ENCODE measurements at places on chromosomes 13 and 19.

DNA sequence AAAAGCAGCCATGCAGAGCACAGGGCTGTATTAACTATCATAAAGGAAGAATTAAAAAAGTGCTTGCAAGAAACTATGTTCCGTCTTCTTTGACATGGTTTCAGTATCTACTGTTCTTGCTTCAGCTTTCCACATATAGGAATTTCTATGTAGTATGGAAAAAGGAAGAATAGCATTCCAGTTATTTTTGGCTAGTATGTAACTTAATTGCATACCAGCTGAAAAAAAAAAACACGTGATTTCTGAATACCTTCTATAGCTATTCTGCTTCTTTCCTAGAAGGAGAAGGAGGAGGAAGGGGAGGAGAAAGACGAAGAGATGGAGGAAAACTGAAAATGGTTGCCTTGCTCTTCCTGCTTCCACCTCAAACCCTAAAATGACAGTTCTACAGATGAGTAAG lies 619.0 kb downstream of the KCTD12 start:
- no peak for DNase-seq

GRCh38 chr13:42043676-42044075 lies 4.8 kb upstream of the DGKH start:
- DNase-seq = no peak

DNA sequence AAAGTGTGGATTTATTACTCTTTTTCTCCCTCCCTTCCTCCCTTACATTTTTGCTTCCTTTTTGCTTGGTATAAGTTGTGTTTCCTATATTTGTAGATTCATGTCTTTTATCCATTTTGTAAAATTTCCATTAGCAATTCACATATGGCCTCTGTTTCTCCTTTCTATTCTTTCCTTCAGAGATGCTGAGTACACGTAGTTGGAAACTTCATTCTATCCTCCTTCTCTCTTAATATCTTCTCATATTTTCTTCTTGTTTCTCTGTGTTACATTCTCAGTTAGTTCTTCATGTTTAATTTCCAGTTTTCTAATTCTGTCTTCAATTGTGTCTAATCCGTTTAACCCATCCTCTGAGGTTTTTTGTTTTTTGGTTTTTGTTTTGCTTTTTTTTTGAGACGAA lies 188.9 kb downstream of the ZIC5 start:
- no peak for DNase-seq

GRCh38 chr13:79432992-79433391 lies 26.9 kb upstream of the RBM26 start:
- DNase-seq = no peak

DNA sequence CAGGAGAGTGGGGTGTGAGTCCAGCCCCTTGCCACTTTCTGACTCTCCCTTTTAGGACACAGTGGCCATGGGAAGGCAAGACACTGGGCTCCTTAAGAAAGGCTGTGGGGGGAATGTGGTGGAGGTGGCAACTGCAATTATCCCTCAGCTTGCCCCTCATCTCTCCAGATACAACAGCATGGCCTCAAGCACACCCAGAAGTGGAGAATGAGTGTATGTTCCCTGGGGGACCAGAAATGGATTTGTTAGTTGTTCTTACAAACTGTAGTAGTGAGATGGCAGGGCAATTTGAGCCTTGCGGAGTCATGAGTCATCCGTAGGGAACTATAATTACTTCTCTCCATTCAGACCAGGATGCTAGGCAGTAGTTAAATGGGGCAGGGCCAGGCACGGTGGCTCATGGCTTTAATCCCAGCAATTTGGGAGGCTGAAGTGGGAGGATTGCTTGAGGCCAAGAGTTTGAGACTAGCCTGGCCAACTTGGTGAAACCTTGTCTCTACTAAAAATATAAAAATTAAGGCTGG lies 25.6 kb upstream of the CXCL17 start:
- DNase-seq = no peak

DNA sequence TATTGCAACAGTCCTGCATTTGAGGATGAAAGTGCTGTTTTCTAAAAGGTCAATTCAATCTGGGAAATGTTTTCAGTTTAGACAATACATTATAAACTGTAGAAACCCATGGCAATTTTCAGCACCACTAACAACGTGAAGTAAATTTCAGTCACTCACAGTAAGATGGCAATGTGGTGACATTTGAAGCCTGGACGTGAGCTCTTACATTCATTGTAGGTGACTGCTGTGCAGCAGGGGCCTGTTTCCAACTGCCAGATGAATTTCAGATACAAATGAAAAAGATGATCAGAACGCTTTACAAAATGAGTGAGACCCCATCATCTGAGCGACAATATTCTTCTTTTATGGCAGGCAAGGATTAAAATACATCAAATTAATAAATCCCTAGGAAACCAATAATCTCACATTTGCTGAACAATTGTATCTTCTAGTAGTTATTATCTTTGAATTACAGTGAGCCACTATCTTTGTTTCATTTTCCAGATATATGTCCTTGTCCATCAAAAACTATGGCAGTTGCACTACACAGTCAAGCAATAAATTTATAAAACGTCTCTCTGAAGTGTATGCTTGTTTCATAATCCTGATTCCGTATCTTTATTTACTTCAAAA lies 1816.8 kb downstream of the OLFM4 start:
- no peak for DNase-seq

- no peak for DNase-seq
Observed at GRCh38 chr13:59846845-59847620, 316.7 kb downstream of the DIAPH3 start.

DNA sequence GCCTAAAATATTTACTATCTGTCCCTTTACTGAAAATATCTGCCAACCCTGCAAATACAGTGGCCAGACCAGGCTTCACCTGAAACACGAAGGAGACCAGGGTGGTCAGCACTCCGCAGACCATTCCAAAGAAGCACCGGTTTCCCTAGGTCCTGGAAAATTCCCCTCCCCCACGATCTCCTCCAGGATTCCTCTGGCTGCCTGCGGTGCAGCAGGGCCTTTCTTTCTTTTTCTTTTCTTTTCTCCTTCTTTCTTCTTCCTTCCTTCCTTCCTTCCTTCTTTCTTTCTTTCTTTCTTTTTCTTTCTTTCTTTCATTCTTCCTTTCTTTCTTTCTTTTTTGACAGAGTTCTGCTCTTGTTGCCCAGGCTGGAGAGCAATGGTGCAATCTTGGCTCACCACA lies 152.7 kb downstream of the USP12 start:
- DNase-seq = no peak

GRCh38 chr13:111265701-111266035 lies 54.8 kb upstream of the TEX29 start:
- no peak for DNase-seq
